ENCODE measurements at places on chromosomes 5 and 9.
A peak's percentile ranks its signal among the peaks of the same experiment; 100 is the strongest.

GRCh38 chr9:131720330-131720729 lies 19.5 kb downstream of the RAPGEF1 start:
- no peak for DNase-seq

DNA sequence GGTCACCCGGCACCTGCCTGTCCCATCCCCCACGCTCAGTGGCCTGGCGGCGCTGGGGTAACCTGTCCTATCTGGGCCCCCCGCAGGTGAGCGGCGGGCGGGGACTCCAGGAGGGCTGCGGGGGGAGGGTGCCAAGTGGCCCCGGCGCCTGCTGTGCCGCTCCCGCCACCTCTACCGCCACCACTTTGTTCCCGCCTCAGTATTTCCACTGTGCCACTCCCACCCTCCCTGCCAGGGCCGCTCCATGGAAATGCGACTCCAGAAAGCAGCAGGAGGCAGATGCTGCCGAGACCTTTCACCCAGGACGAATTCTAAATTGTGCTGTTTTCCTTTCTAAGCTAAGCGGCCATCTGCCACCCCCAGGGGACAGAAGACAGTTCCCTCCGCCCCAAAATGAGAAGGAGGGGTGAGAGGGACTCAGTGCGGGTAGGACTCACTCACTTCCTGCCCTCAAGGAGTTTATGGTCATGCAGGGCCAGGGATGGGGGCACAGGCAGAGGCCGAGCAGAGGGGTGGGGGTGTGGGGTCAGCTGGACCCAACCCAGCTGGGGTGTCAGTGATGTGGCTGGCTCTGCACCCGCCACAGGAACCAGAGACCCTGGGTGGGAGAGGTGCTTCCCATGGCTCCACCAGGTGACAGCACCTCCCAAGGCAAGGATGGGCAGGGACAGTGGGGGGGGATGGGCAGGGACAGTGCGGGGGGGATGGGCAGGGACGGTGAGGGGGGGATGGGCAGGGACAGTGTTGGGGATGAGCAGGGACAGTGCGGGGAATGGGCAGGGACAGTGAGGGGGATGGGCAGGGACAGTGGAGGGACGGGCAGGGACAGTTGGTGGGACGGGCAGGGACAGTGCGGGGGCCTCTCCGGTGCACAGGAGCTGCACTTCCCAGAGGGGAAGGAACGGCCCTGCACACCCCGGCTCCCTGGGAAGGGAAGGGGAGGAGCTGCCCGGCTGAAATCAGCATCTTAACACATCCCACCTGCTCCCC lies 17.8 kb downstream of the NOTCH1 start:
- DNase-seq = no peak

GRCh38 chr9:93671020-93671338 lies 94.6 kb downstream of the PHF2 start:
- no peak for DNase-seq

DNA sequence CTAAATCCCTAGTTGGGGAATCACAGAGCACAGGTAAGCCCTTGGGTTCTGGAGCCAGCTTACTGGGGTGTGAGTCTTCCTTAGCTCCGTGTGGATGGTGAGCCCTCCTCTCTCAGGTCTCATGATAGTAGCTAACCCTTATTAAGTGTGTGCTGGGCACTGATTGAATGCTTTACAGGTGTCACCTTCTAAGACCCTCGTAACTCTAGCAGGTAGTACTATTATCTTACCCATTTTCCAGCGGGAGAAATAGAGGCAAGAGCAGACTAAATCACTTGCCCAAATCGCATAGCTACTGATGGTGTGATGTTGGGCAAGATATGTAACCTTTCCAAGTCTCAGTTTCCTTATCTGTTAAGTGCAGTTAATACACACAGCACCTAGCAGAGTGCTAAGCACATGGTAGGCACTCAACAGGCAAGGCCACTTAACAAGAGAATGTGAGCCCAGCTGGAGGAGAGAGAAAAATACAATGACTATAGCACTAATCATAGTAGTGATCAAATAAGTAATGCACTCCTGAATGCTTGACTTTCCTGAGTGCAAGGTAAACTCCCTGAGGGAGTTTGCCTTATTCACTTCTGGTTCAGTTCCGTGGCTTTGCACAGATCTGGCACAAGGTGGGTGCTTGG lies at the start of gene DCANP1:
Gene DCANP1, minus strand, starts transcription at position 51 of the 632 bp plus-strand sequence. CDS start 240 bp downstream, outside the sequence.
- no peak for DNase-seq

DNA sequence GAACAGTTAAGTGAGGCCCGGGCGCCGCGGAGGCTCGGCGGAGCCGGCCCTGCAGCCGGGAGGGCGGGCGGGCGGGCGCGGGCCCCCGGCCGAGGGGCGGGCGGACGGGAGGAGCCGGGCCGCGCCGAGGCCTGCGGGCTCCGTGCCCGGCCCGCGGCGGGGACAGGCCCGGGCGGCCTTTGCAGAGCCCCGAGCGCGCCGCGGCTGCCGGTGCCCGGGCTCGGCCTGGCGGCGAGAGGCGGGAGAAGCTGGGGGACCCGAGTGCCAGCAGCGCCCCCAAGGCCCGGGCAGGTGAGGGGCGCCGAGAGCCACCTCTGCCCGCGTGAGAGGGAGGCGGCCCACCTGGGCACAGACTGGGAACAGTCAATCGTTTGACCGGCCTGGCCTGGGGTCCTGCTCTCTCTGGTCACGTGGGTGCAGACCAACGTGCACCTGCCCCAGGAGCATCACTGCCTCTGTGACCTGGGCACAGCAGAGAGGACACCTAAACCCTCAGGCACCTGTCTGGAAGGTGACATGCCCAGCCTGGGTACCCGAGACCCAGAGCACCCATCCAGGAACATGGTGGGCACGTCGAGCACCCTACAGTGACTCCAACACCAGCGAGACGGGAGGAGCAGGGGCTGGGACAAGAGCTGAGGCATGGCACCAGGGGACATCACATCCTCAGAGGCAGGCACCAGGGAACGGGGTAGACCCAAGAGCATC lies 531 bp downstream of the MVB12B start:
- peak; percentile 51 for DNase-seq

- no peak for DNase-seq
These were observed 334.0 kb downstream of the ASTN2 start for GRCh38 chr9:117080765-117081390.

DNA sequence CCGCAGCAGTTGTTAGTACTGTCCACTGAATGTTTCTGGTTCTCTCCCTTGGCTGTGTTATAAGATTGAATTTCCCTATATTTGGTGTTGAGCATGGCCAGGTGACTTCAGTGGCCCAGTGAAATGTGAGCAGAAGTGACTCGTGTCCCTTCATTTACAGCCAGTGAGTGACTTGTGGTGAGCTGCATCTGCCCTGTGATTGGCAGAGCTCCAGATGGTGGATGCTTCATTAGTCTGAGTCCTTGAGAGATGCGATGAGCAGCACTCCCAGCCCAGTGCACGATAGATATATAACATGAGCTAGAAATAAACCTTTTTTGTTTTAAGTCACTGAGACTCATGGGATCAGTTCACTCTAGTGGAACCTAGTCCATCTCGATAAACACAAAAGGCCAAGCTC lies 19.3 kb downstream of the PCSK5 start:
- no peak for DNase-seq

GRCh38 chr9:2336055-2336454 lies 285.5 kb upstream of the VLDLR start:
- no peak for DNase-seq

DNA sequence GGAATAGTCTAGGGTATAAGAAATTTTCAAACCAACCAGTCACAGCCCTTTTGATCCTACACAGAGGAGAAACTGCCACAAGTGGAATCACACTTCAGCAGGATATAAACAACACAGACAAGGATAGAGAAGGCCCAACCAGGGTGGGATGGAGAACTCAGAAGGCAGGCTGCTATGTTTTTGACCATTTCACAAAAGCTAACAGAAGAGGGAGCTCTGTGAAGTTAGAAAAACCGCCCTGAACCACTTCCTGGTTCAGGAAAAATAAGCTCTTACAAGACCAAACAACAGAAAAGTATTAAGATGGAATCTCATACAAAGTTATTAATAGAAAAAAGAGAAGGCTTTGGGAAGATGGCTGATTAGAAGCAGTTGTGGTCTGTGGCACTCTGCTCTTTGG lies 960 bp upstream of the IFNB1 start:
- DNase-seq = no peak

DNA sequence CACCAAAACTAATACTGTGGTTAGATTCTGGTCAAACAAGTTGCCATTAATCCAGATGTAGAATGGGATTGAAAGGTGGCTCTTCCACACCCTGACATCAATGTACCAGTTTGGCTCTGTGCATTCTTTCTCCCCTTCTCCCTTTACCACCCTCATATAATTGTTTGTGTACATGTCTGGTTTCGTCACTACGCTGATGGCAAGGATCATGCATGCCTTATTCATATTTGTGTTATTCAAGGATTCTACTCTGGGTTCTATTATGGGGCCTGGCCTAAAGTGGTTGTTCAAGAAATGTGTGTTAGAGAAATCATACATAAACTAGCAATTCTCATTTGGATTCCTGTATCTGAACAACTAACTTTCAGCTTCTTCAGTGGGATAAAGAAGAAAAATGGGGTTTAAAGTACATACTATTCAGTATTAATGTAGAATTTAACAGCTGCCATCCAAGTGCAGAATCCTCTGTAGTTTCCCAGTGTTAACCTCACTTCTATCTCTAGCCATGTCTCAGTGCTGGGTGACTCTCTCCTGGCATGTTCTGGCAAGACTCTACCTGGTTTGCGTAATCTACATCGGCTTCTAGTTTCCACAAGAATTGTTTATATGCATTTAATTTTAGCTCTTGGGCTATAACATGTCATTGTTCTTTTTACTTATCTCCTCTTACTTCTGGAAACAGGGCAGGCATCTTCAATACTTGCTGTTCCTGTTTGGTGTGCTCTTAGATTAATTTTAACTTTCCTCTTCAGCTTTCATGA lies 27.9 kb upstream of the CDKN2B start:
- no peak for DNase-seq

DNA sequence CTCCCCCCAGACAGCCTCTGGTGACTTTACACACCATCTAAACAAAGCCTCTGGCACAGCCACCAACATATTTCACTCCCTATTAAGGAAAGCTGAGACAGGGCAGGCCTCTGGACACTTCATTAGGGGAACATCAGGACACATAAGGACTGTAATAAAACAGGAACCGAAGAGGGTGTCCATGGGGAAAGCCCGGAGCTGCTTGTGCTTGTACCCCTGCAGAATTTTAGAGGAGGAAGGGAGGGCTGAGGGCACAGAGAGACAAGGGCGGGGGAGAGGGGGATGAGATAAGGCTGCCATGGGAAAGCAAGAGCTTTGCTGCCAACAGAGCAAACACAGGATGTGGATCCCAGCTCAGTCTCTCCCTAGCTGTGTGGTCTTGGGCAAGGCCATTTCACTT lies 138.4 kb downstream of the ASTN2 start:
- no peak for DNase-seq

- no peak for DNase-seq
These were observed 2.3 kb downstream of the HAND1 start for GRCh38 chr5:154475591-154476353.

- DNase-seq = no peak
These were observed 35.0 kb upstream of the ADAMTSL1 start for GRCh38 chr9:18438951-18439350.

GRCh38 chr9:137057545-137057944 lies 3.7 kb upstream of the ENTPD2 start:
- DNase-seq = no peak

- no peak for DNase-seq
These were observed 205.6 kb downstream of the PSAT1 start for GRCh38 chr9:78502566-78502965.

DNA sequence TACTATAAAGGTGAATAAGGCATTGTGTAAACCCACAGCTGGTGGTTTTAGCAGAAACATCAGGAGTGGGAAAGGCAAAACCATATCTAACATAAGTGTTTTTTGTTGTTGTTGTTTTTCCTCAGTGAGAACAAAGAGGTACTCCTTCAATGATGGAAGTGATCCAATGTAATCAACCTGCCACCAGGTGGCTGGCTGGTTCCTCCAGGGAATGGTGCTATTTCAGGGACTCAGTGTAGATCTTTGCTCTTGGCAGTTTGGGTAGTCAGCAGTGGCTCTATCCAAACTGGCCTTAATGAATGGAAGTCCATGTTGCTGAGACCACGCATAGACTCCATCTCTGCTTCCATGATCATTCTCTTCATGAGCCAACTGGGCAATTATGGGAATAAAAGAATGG lies 10.8 kb downstream of the DMRTA1 start:
- no peak for DNase-seq

- no peak for DNase-seq
These were observed 38.0 kb downstream of the RIGI start for GRCh38 chr9:32487981-32488380.

DNA sequence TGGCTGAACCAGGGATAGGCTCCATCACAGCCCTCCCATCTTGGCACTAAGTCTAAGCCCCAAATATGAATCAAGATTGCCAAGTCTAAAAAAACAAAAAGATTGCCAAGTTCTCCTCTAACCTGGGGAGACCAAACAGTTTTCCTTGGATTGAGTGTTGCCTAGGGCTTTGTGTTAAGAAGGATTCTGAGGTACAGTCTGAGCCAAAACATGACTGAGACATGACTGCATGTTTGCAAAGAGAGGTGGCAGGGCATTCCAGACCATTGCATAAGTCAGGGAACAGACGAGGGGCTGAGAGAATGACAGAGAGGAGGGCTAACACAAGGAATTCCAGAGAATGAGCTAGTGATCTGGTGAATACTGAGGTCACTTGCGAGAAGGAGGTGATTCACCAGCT lies 11.4 kb downstream of the LAMC3 start:
- no peak for DNase-seq

- DNase-seq = no peak
These were observed 5.4 kb downstream of the SRFBP1 start for GRCh38 chr5:121967187-121967586.

- no peak for DNase-seq
These were observed 13.0 kb downstream of the SLC25A25 start for GRCh38 chr9:128081056-128081455.
